ENCODE measurements at places on chromosomes 5 and 9. TPM values are rescaled to one million over a fixed set of nuclear protein-coding genes. Genes with fewer than 3 reads are reported as not detected.

Gene GABRA1
- polyA plus RNA-seq = 0.80 TPM

GRCh38 chr9:6444128-6444527, 31.1 kb downstream of the UHRF2 start:
- DNase-seq = no peak

Gene GFPT2
- polyA plus RNA-seq = 9.7 TPM

DNA sequence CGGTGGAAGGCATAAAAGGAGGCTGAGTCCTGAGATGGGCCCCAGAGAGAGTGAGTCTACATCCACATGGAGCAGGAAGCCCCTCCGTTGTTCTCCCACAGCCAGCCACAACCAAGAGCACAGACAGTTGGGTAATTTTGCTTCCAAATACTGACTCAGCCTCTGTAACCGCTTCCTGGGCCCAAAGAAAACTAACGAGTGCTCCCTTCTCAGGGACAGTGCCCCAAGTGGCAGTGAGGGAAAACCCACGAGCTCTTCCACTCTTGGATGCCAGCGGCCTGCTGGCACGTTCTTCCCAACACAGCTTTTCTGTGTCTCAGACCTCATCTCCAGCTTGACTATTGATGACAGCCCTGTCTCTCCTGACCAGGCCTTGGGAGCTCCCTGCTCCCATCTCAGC, 207.6 kb downstream of the FSTL4 start:
- no peak for DNase-seq

Gene C9orf40
- 8.7 TPM for polyA plus RNA-seq

Gene CDH9
- 0.05 TPM for polyA plus RNA-seq

GRCh38 chr5:142915813-142916424, 145.7 kb downstream of the ARHGAP26 start:
- no peak for DNase-seq

GRCh38 chr9:95261890-95262289, 55.6 kb downstream of the FANCC start:
- no peak for DNase-seq

Gene IL31RA
- polyA plus RNA-seq = 0.11 TPM

Gene NR4A3
- 0.42 TPM for polyA plus RNA-seq

DNA sequence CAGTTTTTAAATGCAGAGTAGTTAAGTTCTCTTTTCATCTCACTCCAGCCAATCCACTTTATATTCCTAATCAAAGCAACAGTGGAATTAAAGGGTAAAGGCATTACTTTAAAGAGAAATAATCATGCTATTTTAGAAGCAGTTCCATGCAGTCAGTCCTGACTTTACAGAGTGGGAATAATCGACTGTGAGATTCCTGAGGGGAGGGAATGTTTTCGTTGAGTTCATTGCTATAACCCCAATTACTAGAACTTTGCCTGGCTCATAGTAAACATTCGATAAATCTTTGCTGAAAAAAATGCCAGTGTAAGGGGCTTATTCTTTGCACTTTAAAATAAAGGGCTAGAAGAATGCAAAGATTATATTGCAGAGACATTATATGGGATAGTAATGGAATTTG, 127.2 kb upstream of the ASTN2 start:
- DNase-seq = no peak

- DNase-seq = no peak
These were observed 176.1 kb downstream of the PAM start for GRCh38 chr5:102931085-102931725.

DNA sequence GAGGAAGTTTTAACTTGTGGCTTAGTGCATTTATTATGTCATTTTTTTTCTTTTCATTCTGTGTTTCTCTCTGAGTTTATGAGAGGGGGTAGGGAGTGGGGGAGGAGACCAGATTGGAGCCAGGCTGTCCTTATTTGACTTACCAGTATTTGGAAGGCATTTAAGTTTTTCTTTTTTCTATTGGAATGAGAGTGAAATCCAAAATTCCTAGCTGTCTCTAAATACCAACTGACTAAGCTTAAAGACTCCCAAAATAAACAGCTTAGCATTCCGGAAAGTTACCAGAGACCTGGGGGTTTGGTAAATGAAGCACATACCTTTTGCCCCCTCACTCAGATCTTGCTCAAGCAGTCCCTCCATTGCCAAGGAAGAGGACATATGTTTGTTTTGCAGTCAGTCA, 581.9 kb upstream of the BRINP1 start:
- DNase-seq = no peak

Gene DIAPH1
- polyA plus RNA-seq = 47.8 TPM

DNA sequence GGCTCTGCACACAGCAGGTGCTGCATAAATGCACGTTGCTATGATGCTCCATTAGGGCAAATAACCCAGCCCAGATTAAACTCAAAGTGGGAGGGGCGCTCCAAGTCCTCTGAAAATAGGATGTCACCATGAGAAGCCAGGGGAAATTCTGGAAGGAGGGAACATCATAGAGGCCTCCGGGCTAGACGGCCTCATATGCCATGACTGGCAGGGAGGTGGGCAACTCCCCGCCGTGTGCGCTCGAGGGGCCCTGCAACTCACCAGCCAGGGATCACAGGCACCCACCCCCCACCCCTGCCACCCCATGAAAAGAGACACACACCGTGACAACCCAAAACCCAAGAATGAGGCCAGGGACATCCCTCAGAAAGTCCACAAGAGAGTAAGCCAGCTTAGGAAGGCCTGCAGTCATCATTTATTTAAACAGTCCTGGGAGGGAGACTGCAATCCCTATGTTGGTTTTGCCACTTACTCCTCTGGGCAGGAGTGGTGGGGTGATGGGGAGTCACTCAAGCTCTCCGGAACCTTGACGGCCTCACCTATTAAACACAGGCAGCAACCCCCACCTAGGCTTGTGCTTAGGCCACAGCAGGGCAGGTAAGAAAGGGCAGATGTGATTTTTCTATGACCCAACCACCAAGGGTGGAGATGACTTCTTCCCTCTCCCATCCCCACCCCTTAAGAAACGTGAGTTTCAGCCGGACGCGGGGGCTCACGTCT, 4.0 kb downstream of the VAV2 start:
- DNase-seq = no peak

GRCh38 chr9:127603226-127603625, 8.9 kb upstream of the STXBP1 start:
- no peak for DNase-seq

DNA sequence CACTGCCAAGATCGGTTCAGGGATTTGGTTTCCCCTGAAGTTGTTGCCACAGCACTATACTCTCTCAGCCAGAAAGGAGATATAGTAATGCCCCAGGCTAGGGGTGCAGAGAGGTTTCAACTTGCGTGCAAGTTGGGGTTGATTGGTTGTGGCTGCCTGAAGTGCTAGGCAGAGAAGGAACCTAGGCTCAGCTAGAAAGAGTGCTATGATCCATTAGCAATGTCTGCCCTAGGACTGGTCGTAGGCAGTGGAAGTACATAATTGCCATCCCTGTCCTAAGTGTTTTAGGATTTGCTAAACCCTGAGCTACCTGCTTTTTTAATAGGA, 136.6 kb upstream of the SMIM23 start:
- DNase-seq = no peak

Gene C9
- 0.15 TPM for polyA plus RNA-seq
